ENCODE measurements at places on chromosomes 12 and 14. TPM values are rescaled to one million over a fixed set of nuclear protein-coding genes. Genes with fewer than 3 reads are reported as not detected.

FOXN4 gene
- total RNA-seq, result 0.12 TPM

KRT3 gene
- total RNA-seq, result not detected

IL22 gene
- not detected for total RNA-seq

KRT1 gene
- total RNA-seq, result not detected

PCBP2 gene
- 686 TPM for total RNA-seq

FBXW8 gene
- total RNA-seq, result 4.5 TPM

SERPINA10 gene
- total RNA-seq, result not detected

TSPAN19 gene
- total RNA-seq, result not detected

DCN gene
- not detected for total RNA-seq

BCL11B gene
- 0.26 TPM for total RNA-seq

SLC6A13 gene
- not detected for total RNA-seq

MRPL52 gene
- total RNA-seq, result 202 TPM

TAC3 gene
- total RNA-seq, result 0.24 TPM

UBR7 gene
- total RNA-seq, result 26.3 TPM

AGAP2 gene
- 0.16 TPM for total RNA-seq

KLRG1 gene
- total RNA-seq, result 2.0 TPM

TMEM179 gene
- 0.38 TPM for total RNA-seq

NYNRIN gene
- total RNA-seq, result 0.15 TPM

SP7 gene
- total RNA-seq, result 0.02 TPM

KRT75 gene
- 0.29 TPM for total RNA-seq

SPIC gene
- total RNA-seq, result not detected

TEX52 gene
- total RNA-seq, result not detected

TMEM229B gene
- total RNA-seq, result 0.17 TPM

NOXRED1 gene
- total RNA-seq, result not detected

MBD6 gene
- total RNA-seq, result 32.2 TPM

KRT71 gene
- not detected for total RNA-seq

LHX5 gene
- total RNA-seq, result not detected

TMEM132C gene
- total RNA-seq, result not detected

KRT80 gene
- 58.9 TPM for total RNA-seq

Data from A549 treated with CpdA at 1 μM for 4 hours (cell line).